ENCODE measurements at places on chromosomes 7 and 10. TPM values are rescaled to one million over a fixed set of nuclear protein-coding genes. Genes with fewer than 3 reads are reported as not detected.

GRCh38 chr7:5425507-5426225 is 2.0 kb upstream of the TNRC18 start:
- no peaks in the 10 kb centered on the region for H3K36me3 ChIP-seq
- peak overlapping the region; percentile 66 for H3K27ac ChIP-seq
- no peak for DNase-seq
- H3K4me1 ChIP-seq, result peaks cover 34% of the 10 kb centered on the region
- peaks cover 81% of the 10 kb centered on the region for H3K27me3 ChIP-seq

GRCh38 chr10:2994221-2994961 is 73.0 kb upstream of the PFKP start:
- no peak for DNase-seq
- no peak overlapping the region for H3K27ac ChIP-seq
- H3K4me1 ChIP-seq, result no peaks in the 10 kb centered on the region
- H3K27me3 ChIP-seq, result peaks cover 3% of the 10 kb centered on the region
- no peak overlapping the region for H3K4me3 ChIP-seq

DNA sequence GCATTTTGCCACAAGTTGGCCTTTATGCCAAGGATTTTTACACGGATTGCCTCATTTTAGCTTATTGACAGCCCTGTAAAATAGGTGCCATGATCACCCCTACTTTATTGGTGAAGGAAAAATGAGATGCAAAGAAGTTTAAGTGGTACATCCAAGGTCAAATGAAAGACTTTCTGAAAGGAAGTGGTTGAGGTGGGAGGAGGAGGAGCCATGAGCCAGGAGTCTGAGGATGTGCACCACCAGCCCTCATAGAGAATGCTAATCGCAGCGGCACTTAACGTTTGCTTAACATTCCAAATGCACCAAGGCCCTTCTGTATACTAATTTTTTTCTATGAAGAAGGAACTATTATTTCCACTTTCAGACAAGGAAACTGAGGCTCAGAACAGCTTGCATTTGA is 31.0 kb upstream of the LRRC18 start:
- H3K27me3 ChIP-seq, result peaks cover 3% of the 10 kb centered on the region
- H3K36me3 ChIP-seq, result no peaks in the 10 kb centered on the region
- H3K27ac ChIP-seq, result no peak overlapping the region
- no peak overlapping the region for H3K4me3 ChIP-seq

GRCh38 chr7:127973832-127974231 is 57.4 kb downstream of the LRRC4 start:
- peaks cover 38% of the 10 kb centered on the region for H3K36me3 ChIP-seq
- H3K4me3 ChIP-seq, result no peak overlapping the region
- no peaks in the 10 kb centered on the region for H3K27me3 ChIP-seq
- H3K27ac ChIP-seq, result no peak overlapping the region
- H3K4me1 ChIP-seq, result no peaks in the 10 kb centered on the region
- no peak for DNase-seq

- no peak for DNase-seq
- H3K4me1 ChIP-seq, result no peaks in the 10 kb centered on the region
- H3K4me3 ChIP-seq, result no peak overlapping the region
- H3K27me3 ChIP-seq, result no peaks in the 10 kb centered on the region
These were observed 455.4 kb upstream of the C7orf33 start for GRCh38 chr7:148135116-148135515.

- peaks cover 10% of the 10 kb centered on the region for H3K27me3 ChIP-seq
- no peak for DNase-seq
- H3K4me1 ChIP-seq, result no peaks in the 10 kb centered on the region
- no peak overlapping the region for H3K4me3 ChIP-seq
These were observed 149.6 kb downstream of the CYP26A1 start for GRCh38 chr10:93223336-93223735.

DNA sequence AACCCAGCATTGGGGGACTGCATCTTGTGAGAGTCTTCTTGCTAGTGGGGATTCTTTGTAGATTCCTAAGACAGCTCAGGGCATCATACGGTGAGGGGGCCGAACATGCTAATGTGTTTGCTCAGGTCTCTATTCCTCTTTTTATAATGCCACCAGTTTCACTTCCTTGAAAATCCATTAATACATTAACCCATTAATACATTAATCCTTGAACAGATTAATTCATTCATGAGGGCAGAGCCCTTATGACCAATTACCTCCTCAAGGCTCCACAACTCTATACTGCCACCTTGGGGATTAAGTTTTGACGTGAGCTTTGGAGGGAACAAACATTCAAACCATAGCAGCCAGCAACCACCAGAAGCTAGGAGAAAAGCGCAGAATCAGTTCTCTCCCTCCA is 67.2 kb upstream of the POT1 start:
- H3K27ac ChIP-seq, result no peak overlapping the region
- no peaks in the 10 kb centered on the region for H3K4me1 ChIP-seq
- H3K27me3 ChIP-seq, result no peaks in the 10 kb centered on the region
- no peak overlapping the region for H3K4me3 ChIP-seq
- no peaks in the 10 kb centered on the region for H3K36me3 ChIP-seq

DNA sequence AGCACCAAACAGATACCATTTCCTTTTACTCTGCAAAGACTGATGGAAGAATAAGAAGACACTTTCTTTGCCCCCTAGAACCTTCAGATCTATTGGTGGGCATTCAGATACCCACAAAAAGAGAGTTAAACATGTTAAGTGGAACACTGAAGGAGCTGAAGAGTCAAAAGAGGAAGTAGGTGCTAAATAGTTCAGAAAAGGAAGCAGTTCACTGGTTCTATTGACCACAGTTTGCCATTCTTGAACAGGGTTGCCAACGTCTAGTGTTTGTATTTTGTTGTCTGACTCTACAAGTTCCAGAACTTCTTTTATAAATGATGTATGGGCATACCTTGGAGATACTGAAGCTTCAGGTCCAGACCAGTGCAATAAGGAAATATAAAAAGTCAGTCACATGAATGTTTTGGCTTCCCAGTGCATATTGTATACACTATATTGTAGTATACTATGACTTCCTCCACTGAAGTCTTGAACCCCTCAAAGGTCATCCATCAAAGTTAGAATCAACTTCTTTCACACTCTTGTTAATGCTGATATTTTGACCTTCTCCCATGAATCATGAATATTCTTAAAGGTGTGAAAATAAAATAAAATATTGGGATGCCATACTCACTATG is 47.5 kb upstream of the AGR3 start:
- DNase-seq, result no peak
- no peaks in the 10 kb centered on the region for H3K27me3 ChIP-seq
- H3K36me3 ChIP-seq, result peaks cover 12% of the 10 kb centered on the region
- H3K27ac ChIP-seq, result no peak overlapping the region
- peaks cover 42% of the 10 kb centered on the region for H3K4me1 ChIP-seq
- no peak overlapping the region for H3K4me3 ChIP-seq

DNA sequence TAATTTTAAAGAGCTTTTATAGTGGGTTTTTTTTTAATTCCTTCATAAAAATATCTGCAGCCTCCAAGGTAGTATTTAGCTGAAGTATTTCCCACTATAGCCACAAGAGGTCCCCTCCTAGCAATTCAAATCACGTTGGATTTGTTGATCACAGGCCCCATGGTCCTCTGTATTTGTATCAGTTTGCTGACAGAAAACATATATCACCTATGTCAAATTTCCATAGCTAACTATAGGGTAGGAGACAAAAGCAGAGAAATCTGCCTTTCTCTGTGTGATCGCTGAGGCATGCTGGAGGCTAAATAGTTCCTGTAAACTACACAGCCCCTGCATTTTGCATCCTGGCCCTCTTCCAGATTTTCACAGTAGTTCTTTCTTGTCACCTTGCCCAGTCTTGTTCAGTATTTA is 1.7 kb upstream of the CTNNA3 start:
- no peaks in the 10 kb centered on the region for H3K36me3 ChIP-seq
- DNase-seq, result peak; percentile 42
- H3K4me1 ChIP-seq, result peaks cover 3% of the 10 kb centered on the region
- peaks cover 45% of the 10 kb centered on the region for H3K27me3 ChIP-seq
- H3K27ac ChIP-seq, result no peak overlapping the region

- H3K4me3 ChIP-seq, result no peak overlapping the region
- no peak for DNase-seq
- peaks cover 5% of the 10 kb centered on the region for H3K4me1 ChIP-seq
- H3K36me3 ChIP-seq, result no peaks in the 10 kb centered on the region
- no peak overlapping the region for H3K27ac ChIP-seq
- H3K27me3 ChIP-seq, result peaks cover 23% of the 10 kb centered on the region
These were observed 153.1 kb downstream of the SLIT1 start for GRCh38 chr10:97032624-97033023.

The TET1 gene
- total RNA-seq, result 2.8 TPM

The NEURL1 gene
- total RNA-seq, result 2.5 TPM

The NEUROD6 gene
- not detected for total RNA-seq

The NDUFB8 gene
- total RNA-seq, result 268 TPM

The AMZ1 gene
- 0.29 TPM for total RNA-seq

The POLR3A gene
- total RNA-seq, result 17.7 TPM

The PAX4 gene
- total RNA-seq, result not detected

Data from activated CD8-positive, alpha-beta memory T cell treated with anti-CD3 and anti-CD28 coated beads, Interleukin-2, amount 10 ng/mL, durations not matched to agents 7 days and 5 days (primary cell).